Endothelial cell of umbilical vein (primary cell): ENCODE measurements at places on chromosomes 4 and X. TPM values are rescaled to one million over a fixed set of nuclear protein-coding genes. Genes with fewer than 3 reads are reported as not detected.
A peak's percentile ranks its signal among the peaks of the same experiment; 100 is the strongest.

DNA sequence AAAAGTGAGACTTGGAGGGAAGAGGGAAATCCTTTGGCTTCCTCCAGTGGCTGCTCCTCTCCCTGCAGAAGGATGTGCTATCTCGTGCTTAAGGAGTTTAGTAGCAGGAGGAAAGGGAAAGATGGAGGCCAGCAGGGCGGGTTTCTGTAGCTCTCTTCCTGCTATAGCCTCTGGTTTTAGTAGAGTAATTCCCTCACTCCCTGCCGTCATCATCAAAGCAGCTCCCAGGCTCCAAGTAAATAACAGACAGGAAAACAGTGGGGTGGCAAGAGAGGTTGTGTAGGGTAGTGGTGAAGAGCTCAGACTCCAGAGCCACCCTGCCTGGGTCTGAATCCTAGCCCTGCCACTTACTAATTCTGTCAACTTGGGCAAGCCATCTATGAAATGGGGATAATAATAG, 81.5 kb upstream of the CITED1 start:
- no peak for DNase-seq

DNA sequence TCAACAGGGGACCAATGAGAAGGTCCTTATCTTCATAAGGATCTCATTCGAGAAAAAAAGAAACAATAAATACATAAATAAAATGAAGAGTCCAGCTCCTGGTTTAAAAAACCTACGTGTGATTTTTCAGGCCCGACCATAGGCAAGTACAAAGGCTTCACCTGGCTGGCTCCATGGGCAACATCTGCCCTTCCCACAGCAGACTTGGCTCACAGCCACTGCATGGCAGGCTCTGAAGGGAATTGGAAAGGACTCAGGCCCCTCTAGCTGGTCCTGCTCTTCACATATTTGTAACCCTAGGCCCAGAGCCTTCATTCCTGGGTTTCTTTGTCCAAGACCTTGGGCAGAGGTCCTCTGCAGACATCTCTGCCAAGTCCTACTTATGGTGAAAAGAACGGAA, 228.1 kb downstream of the QDPR start:
- DNase-seq = no peak

DNA sequence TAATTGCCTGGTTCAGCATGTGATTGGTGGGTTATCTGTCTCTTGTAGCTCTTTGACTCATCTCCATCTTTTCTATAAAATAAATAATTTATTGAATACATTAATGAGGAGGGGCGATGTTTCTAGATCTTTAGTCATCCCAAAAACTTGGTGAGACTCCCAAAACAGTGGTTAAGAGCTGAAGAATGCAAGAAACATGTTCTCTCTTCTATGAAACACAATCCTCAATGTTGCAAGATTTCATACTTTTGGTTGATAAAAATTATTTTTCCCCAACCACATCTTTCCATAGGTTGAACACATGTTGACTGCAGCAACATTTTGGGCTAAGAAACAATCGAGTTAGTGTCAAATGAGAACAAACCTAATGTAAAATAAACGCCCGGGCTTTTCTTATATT, 1.2 kb upstream of the TMEM47 start:
- DNase-seq = no peak

The SFRP2 gene
- 0.04 TPM in 1 of 2 replicates, not detected in the other for polyA plus RNA-seq

DNA sequence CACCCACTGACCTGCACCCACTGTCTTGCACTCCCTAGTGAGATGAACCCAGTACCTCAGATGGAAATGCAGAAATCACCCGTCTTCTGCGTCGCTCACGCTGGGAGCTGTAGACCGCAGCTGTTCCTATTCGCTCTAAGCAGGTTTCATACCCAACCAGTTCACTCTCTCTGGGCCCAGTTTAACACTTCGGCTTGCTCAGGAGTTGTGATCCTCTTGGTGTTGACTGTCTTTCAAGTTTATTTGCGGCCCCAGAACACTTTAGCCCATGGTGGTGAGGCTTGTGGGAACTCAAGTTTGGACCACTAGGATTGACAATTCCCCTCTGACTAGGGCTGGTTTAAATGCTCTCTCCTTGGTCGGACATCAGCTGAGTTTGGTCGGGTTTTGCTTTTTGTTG, 147.0 kb downstream of the DACH2 start:
- no peak for DNase-seq

The AMBN gene
- not detected in 2 replicates for polyA plus RNA-seq

DNA sequence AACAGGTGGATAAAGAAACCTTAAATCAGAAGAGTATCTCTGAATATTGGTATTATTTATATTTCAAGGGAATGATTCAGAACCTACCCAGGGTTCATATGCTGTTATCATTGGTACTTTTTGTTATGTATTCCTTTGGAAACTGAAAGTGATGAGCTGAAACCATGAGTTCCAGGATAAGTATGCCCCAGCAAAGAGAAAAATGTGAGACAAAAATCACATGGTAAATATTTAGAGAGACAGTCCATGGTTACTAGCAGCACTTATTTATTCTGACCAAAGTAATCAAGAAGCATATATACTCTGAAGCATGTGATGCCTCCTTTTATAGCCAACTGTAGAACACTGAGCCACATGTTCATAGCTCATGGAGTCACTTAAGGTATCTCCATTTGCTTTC, 277.7 kb downstream of the ARAP2 start:
- no peak for DNase-seq

GRCh38 chr4:1728061-1728980, 7.0 kb downstream of the TACC3 start:
- DNase-seq = no peak

The STARD8 gene
- 6.3 and 6.8 TPM in 2 replicates for polyA plus RNA-seq

The GAGE12J gene
- not detected in 2 replicates for polyA plus RNA-seq

The NBDY gene
- 33.0 and 41.3 TPM in 2 replicates for polyA plus RNA-seq

- DNase-seq = no peak
Measured at GRCh38 chr4:88216395-88216794, 58.0 kb upstream of the ABCG2 start.

- DNase-seq = no peak
Measured at GRCh38 chrX:105375816-105376215, 155.3 kb upstream of the TEX13A start.

DNA sequence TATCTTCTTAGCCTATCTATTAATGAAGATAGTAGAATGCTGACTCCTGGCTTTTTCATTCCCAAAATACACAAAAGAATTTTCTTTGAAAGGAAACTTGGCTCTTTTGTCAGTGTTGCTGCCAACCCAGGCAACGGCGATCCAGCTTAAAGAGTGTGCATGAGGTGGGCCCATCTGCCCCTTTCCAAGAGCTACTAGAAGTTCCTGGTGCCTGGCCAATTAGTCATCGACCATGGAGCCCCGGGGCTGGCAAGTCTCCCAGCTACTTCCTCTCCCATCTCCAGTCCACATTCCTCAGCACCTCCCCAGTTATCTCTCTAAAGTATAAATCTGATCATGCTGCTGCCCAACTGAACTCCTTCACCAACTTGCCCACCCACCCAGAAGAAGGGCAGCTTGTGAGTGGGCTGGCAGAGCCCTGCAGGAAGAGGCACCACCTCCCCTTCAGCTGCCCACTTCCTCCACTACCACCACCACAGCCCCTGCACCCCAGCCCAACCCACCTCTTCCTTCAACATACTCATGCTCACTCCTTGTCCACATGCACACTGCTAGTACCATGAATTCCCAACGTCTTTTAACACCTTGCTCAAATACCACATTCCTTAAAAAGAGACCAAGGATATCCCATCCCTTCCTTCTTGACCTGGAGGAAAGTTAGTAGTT, 158.2 kb upstream of the MAP3K15 start:
- DNase-seq = peak; percentile 73

GRCh38 chr4:70559211-70559830, 32.7 kb upstream of the AMBN start:
- peak; percentile 47 for DNase-seq

GRCh38 chr4:153611679-153612078, 72.4 kb upstream of the TLR2 start:
- DNase-seq = peak; percentile 34

The PRR32 gene
- not detected in 2 replicates for polyA plus RNA-seq

DNA sequence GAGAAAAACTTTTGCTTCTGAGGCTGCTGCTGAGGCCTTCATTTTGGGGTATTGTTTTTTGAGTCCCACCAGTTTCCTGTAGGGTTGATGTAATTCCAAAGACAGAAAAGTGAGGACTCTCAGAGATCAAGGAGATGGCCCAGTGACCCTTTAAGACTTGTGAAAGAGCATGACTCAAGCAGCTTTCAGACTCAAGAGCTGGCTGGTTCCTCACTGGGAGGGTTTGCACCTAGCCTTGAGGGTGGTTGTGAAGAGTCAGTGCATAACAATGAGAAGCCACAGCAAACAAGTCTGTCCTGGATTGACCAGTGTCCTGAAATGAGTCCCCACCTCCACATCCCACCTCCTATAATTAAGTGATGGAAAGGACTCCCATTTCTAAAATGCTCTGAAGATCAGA, 89.2 kb downstream of the NHS start:
- DNase-seq = no peak

- no peak for DNase-seq
Measured at GRCh38 chr4:110621839-110622751, 782 bp downstream of the PITX2 start.

- no peak for DNase-seq
Measured at GRCh38 chr4:120829113-120829831, 93.3 kb downstream of the PRDM5 start.

- peak; percentile 43 for DNase-seq
Measured at GRCh38 chr4:148166132-148166591, 276.1 kb downstream of the NR3C2 start.

DNA sequence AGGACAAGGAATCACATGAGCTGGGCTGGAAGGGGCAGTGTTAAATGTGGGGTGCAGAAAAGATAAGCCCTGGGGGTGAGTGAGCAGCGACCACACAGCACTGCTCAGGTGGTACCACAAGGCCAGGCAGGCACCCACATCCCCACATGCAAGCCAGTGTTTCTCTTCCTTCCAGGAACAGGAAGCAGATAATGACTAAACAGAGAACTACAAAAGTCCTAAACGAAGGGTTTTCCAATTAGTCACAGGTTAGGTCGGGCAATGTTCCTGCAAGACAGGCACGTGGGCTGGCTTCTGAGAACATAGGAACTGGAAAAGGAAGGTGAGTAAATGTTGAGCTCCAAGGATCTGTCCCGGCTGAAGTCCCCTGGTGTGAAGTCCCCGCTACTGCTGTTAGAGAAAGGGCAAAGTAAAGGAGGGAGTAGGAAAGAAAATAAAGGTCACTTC, 19.5 kb downstream of the RELL1 start:
- DNase-seq = peak; percentile 96

- DNase-seq = no peak
Measured at GRCh38 chrX:97494756-97495372, 611.2 kb downstream of the RPA4 start.

GRCh38 chrX:28880136-28880535, 292.9 kb downstream of the IL1RAPL1 start:
- DNase-seq = no peak

DNA sequence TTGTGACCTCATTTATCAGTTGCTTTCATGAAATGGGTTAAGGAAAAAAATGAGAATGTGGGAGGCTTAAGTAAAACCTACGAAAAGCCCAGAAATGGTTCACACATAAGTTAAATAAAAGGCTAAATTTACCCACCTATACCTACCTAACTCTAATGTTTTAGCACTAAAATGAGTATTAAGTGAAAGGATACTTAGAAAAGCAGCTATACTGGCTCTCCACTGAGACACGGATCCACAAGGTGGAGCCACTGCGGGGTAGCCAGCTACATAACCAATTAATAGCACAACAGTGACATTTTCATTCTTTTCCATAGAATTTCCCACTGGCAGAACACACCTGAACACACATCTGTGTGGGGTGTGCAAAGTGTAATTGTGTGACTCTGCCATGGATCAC, 101.9 kb downstream of the MAML3 start:
- DNase-seq = peak; percentile 70

DNA sequence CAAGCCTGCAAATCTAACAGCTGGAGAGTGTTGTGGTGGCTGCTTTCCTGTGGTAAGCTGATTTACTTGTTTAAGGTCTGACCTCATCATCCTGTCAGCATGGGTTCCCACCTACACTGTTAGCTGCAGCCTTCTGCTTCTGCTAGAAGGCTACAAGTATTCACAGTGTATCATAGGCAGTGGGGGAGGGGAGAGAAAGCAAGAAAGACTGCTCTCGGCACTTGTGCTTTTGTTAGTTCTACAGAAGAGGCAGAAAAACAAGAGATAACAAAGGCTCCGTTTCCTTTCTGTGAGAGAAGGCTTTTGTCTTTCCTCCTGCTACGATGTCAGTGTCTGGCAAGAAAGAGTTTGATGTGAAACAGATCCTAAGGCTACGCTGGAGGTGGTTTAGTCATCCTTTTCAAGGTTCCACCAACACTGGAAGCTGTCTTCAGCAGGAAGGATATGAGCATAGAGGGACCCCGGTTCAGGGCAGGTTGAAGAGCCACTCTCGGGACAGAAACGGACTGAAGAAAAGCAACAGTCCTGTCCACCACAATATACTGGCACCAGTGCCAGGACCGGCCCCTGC, at the start of gene KLHL4:
Gene KLHL4, plus strand, starts transcription at position 232 of the 571 bp plus-strand sequence. Its CDS starts 92 bp downstream, at position 324.
- peak; percentile 92 for DNase-seq

The FAM47A gene
- not detected in 2 replicates for polyA plus RNA-seq

- no peak for DNase-seq
Measured at GRCh38 chr4:108397850-108398249, 222.5 kb upstream of the RPL34 start.

The ZFP42 gene
- polyA plus RNA-seq = 0.04 TPM in 1 of 2 replicates, not detected in the other

GRCh38 chrX:130975947-130976346, 72.9 kb upstream of the ENOX2 start:
- DNase-seq = peak; percentile 60

DNA sequence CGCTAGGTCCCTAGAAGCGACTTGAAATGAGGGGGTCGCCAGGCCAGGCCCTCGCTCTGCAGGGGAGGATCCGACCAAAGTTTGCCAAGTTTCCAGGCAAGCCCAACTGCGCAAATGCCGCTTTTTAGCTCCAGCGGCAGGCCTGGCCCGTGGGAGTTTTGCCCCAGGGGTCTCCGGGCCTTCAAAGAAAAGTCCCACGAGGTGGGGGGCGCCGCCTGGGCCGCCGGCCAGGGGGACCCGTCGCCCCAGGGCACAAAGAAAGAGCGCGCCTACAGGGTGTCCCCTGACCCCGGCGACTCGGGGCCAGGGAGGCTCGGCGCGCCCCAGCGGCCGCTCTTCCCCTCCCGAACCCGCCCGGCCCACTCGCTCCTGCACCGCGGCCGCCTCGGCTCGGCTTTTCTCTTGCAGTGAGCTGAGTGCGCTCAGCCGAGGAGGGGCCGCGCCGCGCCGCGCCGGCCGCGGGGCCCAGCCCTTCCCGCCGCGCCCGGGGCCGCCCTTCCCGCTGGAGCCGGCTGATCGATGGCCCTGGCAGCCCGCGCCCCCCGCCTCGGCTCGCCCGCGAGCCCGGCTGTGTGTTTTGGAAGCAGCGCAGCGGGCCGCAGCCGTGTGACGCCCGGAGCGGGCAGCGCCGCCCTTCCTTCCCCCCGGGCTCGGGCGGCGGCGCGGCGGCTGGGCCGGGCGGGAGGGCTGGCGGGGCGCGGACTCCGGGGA, 754 bp upstream of the KLF3 start:
- peak; percentile 75 for DNase-seq

- DNase-seq = no peak
Measured at GRCh38 chrX:87874043-87874442, 356.4 kb downstream of the KLHL4 start.

- no peak for DNase-seq
Measured at GRCh38 chrX:39948582-39948981, 149.2 kb downstream of the BCOR start.
